ENCODE measurements at places on chromosomes 1 and 21. TPM values are rescaled to one million over a fixed set of nuclear protein-coding genes. Genes with fewer than 3 reads are reported as not detected.

GJA5 gene
- total RNA-seq, result 13.3 TPM

CD1B gene
- total RNA-seq, result not detected

PTPRU gene
- 77.4 TPM for total RNA-seq

BMP8A gene
- total RNA-seq, result not detected

MYCL gene
- total RNA-seq, result 11.5 TPM

SIPA1L2 gene
- 37.1 TPM for total RNA-seq

BACE2 gene
- 60.8 TPM for total RNA-seq

SPAG17 gene
- total RNA-seq, result 13.5 TPM

LCE2A gene
- not detected for total RNA-seq

RGS8 gene
- total RNA-seq, result 160 TPM

GBP5 gene
- 0.93 TPM for total RNA-seq

MTARC1 gene
- total RNA-seq, result 13.1 TPM

RPL5 gene
- 1,299 TPM for total RNA-seq

MYOCOS gene
- total RNA-seq, result not detected
